Esophagus mucosa (tissue), 1 donor: ENCODE measurements at places on chromosomes 4 and X. TPM values are rescaled to one million over a fixed set of nuclear protein-coding genes. Genes with fewer than 3 reads are reported as not detected.

DNA sequence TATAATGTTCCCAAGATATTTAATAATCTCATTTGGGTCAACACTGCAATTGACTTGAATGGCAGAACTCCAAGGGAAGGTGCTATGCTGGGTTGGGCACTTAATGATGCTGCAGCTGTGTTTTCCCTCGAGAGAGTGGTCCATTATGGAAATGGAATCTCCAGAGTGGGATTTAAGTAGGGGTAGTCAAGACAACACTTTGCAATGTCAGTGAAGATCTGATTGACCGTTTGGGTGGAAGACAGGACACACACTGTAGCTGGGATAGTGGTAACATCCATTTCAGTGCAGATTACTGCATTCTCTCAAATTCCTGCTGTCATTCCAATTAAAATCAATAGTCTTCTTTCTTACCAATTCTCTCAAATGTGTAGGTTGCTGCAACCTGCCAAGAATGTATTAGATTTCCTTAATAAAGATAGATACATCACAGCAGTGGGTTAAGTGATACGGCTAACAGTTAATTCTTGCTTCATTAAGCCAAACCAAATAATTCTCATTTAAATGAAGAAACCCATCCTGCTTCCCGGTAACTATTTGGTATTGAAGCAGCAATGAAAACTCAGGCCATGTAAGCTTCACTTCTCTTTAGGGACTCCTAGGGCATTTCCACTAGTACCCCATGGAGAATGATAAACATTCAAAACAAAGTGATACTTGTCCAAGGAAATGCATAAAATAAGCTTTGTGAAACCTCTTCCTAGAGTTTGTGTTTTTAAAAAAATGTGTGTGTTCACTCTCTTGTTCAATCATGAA is 40.5 kb upstream of the RASGEF1B start:
- no peak for ATAC-seq

DNA sequence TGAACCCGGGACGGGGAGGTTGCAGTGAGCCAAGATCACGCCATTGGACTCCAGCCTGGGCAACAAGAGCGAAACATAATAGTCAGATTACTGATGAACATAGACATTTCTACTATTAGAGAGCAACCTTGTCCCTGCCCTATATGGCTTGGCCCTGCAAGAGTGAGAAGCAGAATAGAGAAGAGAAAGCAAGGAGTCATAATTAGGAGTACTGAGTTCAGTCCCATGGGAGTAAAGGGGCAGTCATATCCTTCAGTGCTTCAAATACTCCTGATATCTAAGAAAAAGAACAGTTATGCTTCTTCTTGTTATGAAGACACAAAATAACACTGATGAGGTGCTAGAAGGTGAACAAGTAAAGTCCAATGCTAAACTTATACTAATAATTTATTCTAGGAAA is 33.8 kb downstream of the CLDN2 start:
- no peak for ATAC-seq

GRCh38 chr4:162700815-162701361 is 465.8 kb downstream of the NAF1 start:
- no peak for ATAC-seq

GRCh38 chr4:6692806-6693205 is 872 bp upstream of the S100P start:
- peak; percentile 44 for ATAC-seq

DNA sequence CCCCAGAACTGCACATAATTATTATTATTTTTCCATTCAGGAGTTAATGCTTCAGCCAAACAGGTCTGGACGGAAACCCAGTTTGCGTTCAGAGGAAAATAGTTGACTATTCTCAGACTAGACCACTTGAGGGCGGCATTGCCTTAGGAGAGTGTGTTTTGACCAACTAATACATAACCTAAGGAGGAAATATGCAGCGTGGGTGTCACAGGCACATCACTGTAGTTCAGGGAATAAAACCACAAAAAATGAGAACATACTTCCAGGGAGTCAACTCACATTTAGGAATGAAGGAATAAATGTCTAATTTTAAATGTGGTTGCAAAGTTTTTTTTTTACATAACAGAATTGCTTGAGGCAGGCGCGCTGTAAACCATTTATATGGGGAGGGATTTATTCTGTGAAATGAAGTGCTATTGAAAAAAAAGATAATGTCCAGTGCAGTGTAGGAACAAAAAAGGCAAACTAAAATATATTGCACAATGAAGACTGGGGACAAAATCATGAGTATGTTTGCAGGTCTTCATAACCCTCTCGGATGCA is 93.3 kb downstream of the SYNPO2 start:
- peak; percentile 91 for ATAC-seq

KCNIP4 gene
- not detected for total RNA-seq

DNA sequence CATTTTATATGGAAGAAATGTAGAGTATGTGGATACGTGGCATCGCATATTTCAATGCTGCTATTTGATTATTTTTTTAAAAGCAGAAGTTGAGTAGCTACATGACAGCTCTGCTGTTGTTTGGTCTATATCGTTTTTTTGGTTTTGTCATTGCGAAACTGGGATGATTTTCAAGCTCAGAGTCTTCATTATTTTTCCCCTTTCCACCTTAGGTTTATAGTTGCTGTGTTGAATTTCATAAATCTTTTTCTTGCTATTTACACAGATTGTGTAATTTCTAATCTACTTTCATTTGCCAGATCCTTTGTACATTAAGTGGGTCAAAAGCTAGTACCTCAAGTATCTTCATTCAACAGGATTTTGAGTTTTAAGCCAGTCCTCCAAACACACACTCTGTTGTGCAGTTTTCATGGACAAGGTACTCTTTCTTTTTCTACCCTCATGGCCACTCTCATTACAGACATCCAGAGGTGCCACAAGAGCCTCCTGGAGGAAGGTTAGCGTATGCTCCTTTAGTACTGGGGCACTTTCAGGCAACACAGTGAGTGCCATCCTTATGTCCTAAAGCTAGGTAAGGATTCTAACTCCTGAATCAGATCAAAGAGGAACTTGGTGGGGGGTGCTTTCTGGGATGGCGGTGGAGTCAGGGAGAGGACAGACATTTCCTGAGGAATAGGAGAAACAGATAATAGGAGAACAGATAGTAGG is 123.2 kb downstream of the FHIP1A start:
- no peak for ATAC-seq

- peak; percentile 96 for ATAC-seq
These were observed at the start of gene MAP9 for GRCh38 chr4:155376387-155377268. Gene MAP9 (minus strand): TSS chr4:155376965. CDS start chr4:155375850, 1,115 bp downstream.

EDA gene
- total RNA-seq = 1.5 TPM

- no peak for ATAC-seq
These were observed 37.0 kb downstream of the FGF2 start for GRCh38 chr4:122863639-122864038.

- no peak for ATAC-seq
These were observed 105.8 kb upstream of the RPS6KA3 start for GRCh38 chrX:20372533-20372932.

DNA sequence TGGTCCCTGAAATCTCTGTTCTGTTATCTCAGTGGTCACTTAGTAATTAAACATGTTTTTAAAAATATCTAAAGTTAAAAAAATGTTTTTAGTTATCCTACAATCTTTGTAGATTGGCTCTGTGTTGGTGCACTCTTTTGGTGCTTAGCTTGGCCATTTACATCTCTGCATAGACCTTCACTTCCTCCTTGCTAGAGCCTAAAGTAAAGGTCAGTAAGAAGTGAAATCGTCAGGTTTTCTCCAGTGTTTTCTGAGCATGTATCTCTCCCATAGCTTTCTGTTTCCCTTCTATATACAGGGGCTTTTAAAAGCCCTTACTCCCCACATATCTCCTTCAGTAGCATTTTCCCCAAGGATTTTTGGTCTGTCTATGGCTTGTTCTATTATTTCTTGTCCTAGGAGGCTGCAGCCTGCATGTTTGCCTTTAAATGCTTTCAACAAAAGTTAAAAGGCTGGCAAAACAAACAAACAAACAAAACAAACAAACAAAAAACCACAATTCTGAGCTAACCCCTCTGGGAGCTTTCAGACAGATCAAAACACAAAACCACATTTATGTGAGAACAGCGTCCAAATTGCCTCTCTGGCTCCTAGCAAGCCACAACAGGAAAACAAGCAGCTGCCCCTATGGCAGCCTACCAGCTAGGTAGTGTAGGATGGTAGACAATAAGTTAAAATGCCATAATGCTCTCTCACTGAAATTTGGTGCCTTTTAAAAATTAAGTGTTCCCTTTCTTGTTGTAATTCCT is 27.3 kb upstream of the GPRASP2 start:
- no peak for ATAC-seq

GRCh38 chr4:40306226-40306625 is 28.9 kb upstream of the CHRNA9 start:
- ATAC-seq = no peak

DNA sequence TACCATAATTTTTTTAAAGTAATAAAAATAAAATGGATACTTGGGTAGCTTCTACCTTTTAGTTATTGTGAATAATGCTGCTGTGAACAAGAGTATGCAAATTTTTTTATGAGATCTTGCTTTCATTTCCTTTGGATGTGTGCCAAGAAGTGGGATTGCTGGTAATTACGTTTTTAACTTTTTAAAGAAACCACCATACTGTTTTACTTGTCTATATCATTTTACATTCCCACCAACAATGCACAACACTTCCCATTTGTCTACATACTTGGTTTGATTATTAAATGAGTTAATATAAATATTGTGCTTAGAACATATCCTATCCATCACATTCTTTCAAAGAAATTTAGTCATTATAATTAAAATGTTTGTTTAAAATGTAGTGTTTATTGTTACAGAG is 3.9 kb upstream of the SULT1B1 start:
- no peak for ATAC-seq

- ATAC-seq = peak; percentile 48
These were observed 150.1 kb downstream of the AR start for GRCh38 chrX:67693928-67694327.

PRSS12 gene
- 5.7 TPM for total RNA-seq

DNA sequence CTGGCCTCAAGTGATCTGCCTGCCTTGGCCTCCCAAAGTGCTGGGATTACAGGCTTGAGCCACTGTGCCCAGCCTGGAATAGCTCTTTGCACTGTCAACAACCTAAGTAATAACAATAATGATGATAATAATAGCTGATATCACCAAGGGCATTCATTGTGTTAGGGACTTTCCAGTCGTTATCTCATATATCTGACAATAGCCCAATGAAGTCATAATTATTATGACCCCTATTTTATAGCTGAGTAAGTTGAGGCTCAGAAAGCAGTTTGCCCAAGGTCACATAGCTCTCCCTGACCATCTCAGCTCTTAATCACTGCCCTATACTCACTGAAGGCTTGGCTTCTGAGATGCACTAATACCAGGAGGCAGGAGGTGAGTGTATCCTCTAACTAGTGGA is 18.7 kb upstream of the MAP7D3 start:
- ATAC-seq = no peak

ATP1B4 gene
- not detected for total RNA-seq

- ATAC-seq = peak; percentile 42
These were observed 570.4 kb upstream of the DIPK2B start for GRCh38 chrX:45771114-45771513.

DNA sequence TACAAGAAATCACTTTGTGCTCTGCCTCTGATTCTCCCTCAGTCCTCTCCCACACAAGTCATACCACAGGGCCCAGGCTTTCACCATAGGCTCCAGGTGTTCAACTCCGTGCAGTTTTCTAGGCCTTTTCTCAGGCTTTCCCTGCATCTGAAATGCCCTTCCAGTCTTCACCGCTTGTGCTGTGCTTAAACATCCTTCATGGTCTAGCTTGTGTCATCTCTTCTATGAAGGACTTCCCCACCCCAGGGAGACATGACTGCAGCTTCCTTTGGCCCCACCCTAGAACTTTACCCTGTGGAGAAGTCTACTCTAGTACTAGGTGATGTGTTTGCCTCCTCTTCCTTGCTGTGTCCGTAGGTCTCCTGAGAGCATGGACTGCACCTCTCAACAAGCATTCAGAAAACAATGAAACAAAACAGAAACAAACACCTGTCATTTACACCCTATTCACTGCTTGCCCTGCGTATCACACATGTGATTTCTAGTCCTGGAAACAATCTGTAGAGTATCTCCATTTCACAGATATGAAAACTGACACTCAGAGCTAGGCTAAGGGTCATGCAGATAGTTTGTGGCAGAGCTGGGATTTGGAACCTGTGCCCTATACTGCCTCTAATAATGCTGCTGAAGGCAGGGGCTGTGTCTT is 22.7 kb upstream of the LEF1 start:
- ATAC-seq = no peak
